ENCODE measurements at places on chromosomes 7 and 10.

DNA sequence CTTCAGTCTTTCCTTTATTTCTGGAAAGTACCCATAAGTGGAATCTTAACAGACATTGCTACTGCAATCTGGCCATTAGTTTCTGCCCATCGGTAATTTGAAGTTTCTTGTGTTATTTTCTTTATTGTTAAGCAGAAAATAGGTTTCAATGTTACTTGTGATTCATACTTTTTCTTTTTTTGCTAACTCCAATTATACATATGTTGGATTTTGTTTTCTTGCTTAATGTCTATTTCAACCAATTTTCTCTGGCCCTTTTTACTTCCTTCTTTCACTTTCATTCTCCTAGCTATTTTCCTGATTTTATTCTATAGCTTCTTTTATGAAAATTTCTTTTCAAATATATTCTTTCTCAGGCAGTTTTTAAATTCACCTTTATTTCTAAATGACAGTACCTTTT lies 457.4 kb downstream of the TCERG1L start:
- DNase-seq, result no peak

GRCh38 chr7:130560972-130561371 lies 69.1 kb downstream of the MEST start:
- no peak for DNase-seq

DNA sequence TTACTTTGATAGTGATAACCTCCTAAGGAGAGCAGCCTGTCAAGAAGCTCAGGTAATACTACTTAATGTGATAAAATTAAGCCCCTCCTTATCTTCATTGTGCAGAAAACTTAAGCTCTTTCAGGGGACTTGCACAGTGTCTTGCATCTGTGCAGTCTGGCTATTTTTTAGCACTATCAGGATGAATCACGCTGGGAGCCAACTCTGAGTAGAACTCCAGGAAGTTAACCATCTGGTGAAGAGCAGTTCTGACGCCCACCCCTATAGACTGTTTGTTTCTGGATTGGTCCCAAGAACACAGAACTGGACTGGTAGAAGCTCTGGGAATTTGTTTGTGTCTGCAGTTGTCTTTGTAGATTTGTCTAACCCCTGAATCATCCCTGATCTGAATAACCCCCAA lies 41.9 kb downstream of the AGK start:
- peak; percentile 17 for DNase-seq

- DNase-seq, result no peak
Observed at GRCh38 chr10:78688901-78689583, 379.7 kb upstream of the ZMIZ1 start.

GRCh38 chr7:153406486-153406872 lies 645.7 kb upstream of the DPP6 start:
- no peak for DNase-seq

GRCh38 chr10:16592378-16592777 lies 70.7 kb upstream of the C1QL3 start:
- DNase-seq, result no peak

DNA sequence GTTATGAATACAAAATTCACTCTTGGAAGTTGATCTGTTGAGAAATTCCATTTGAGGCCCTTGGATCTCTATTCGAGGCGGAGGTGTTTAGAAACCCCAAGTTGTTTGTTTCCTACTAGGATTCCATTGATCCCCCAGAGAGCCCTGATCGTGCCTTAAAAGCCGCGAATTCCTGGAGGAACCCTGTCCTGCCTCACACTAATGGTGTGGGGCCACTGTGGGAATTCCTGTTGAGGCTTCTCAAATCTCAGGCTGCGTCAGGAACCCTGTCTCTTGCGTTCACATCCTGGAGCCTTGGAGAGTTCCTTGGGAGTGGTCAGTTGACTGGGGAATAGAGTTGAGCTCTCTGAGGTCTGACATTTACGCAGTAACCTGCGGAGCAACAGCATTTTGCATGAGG lies 1.2 kb downstream of the CFAP69 start:
- no peak for DNase-seq

- DNase-seq, result no peak
Observed at GRCh38 chr10:62230344-62231121, 38.1 kb downstream of the RTKN2 start.

DNA sequence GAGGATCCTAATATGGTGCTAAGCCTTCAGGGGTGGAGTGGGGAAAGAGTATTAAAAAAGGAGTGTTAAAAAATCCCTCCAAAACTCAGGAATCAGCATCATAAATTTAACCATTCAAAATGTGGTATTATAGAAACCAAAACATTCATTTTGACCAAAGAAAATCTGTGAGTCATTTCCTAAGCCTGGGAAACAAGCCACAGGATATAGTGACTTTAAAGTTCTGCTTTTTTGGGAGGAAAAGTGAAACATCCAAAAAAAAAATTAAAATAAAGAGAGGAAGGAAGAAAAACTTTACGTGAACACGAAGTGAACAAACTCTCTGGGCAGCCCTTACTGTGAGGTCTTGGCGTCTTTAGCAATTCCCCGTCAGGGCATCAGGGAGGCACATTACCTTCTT lies 74.0 kb upstream of the GSDME start:
- DNase-seq, result no peak

GRCh38 chr7:129780974-129781927 lies 169.7 kb downstream of the NRF1 start:
- no peak for DNase-seq

DNA sequence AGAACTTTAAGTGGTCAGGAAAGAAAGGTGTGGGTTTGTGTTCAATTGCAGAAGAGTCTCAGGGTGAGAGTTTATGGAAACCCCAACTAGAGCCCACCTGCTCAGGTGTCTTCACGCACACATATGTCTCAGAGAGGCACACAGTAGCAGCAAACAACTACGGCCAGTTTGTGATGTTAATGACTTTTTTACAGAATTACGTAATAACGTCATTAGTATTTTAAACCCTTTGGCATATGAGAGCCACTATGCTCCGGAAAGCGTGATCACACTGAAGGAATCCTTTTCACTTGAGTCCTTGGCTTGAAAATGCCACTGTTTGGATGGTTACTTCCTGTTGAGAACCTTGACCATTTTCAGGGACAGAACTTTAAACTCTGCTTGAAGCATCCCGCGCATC lies 204.0 kb downstream of the PTPRN2 start:
- DNase-seq, result no peak

DNA sequence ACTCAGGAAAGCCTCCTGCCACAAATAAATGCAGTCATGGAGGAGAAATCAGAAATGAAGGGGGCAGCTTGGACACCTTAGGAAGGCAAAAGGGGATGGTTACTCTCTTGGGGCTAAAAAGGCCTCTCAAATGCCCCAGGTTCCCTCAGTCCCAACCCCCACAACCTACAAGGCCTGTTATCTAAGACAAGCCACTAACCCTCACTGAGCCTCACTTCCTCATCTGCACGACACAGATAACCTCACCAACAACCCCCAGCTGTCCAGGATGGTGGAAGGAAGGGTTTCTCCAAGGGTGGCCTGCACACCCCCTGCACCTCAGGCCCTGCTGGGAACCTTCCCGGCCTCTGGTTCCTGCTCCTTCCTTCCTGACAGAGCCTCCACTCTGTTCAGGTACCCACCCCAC lies 29.2 kb downstream of the SORBS1 start:
- no peak for DNase-seq

GRCh38 chr7:41911792-41912191 lies 208.9 kb upstream of the INHBA start:
- DNase-seq, result peak; percentile 89

DNA sequence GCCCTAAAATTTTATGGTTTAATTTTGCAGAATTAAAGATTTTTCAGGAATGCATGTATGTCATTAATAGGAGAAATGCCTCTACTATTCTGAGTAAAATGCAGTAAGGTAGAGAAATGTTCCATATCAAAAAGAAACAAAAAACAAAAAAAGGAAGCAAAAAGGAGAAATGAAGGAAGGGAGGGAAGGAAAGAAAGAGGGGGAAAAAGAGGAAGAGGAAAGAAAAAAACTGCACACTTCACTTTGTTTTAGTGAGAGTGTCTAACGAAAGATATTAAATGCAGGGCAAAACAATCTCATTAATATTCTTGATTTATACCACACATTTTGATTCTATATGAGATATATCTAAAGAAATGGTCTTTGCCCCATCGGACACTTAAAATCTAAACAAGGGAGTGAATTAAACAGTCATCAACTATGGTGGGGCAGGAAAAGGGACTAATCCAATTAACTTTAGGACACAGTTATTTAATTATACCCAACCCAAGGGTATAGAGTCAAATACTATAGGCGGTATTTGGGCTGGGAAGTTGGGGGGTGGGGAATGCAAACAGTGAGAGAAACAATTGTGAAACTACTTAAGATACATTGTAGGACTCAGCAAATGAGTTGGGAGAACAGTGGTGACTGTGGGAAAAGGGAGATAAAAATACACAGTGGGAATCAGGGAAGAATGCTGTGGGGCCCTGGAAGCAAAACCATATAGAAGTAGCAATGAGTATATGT lies 27.0 kb downstream of the IMMP2L start:
- DNase-seq, result no peak

GRCh38 chr7:99325001-99325493 lies 651 bp upstream of the ARPC1A start:
- no peak for DNase-seq

- no peak for DNase-seq
Observed at GRCh38 chr10:12797471-12798262, 203.8 kb downstream of the CCDC3 start.

DNA sequence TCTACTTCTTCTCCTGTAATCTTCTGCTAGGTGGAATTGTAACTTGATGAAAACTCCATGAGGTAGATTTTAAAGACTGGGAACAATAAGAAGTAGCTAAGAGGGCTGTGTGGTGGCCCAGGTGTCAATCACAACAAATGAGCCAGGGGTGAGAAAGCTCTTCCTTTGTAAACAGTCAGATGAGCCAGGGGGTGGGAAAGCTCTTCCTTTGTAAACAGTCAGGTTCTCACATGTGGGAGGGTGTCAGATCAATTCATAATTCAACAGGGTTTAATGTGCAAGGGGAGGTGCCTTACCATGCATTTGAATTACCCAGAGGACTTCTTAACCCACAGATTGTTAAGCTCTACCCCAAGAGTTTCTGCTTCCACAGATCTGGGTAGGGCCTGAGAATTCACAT lies 312.4 kb upstream of the AUTS2 start:
- DNase-seq, result no peak

DNA sequence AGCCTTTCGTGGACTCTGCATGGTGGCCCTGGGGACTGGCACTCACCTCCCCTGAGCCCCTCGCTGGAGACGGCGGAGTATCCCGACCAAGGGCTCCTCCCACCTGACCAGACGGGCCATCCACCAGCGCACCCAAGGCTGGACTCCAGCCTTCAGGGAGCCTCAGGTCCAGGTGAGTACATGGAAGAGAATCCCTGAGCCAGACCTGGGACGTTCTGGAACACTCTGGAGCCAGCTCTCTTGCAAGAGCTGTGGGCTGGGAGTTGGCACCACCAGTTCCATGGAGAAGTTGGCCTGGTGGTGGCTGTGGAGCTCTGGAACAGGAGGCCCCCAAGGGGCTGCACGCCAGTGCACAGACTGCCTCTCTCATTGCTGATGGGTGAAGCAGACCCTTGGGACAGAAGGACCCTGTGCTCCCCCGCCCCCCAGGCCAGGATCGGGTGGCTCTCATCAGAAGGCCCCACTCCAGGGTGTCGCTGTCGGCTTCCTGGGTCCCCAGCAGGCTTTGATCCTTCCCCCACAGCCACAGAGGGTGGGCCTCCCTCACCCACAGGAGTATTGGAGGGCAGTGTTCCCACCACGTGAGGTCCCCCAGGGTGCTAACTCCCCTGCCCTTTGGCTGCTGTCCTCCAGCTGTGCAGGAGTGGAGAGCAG lies 189.9 kb downstream of the EBF3 start:
- DNase-seq, result no peak

DNA sequence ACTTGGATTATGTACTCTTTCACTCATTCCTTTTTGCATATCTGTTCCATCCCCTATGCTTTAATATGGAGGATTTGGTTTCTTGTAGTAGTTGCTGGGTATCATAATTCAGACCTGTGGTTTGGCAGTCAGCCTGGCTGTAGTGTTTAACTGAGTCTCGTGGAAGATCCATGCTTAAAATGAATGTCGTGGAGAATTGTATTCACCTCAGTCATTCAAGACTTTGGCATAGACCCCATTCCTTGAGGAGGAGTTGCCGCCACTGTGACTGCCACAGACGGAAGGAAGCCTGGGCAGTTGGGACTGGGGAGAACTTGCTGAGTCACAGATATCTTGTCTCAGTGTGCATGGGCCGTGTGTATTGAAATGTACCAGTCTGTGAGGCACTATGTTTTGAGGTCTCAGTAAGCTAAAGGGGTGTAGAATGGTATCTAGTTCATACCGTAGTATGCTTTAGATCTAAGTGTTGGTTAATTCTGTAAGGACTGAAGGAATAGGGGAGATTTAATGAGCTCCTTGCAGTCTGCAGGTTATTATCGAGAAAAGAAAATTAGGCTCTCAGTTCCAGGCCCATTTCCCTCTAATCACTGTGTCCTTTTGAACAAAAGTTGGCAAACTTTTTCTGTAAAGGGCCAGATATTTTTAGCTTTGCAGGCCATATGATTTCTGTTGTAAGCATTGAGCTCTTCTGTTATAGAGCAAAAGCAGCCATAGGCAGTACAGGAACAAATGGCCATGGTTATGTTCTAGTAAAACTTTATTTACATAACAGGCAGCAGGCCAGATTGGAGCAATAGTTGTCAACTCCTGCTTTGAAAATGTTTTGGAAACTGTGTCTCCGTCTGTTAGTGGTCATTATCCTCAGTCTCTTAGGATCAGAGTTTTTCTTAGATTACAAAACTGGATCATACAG lies 76.8 kb downstream of the TPST1 start:
- DNase-seq, result peak; percentile 98

- DNase-seq, result no peak
Observed at GRCh38 chr7:89265631-89266030, 470.1 kb upstream of the TEX47 start.

GRCh38 chr7:158368449-158368848 lies 219.2 kb downstream of the PTPRN2 start:
- no peak for DNase-seq

DNA sequence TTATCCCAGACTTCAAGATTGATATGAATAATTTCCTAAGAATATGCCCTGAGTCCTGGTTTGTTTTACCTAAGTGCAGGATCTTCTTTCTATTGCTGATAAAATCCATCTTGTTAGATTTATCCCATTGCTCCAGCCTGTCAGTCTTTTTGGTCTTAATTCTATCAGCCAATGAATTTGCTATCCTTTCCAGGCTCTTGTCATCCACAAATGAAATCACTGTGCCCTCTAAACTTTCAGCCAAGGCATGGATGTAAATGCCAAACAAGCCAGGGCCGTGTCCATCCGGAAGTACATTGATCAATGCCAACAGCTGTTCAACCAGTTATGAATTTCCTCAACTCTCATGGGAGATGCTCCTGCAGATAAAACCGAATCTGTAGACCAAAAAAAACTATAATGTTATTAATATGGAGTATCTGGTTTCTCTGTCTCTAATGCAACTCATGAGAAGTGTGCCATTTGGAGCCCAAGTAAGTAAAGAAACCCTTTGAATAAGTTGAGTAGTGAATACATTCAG lies 40.0 kb downstream of the NPY start:
- DNase-seq, result no peak

DNA sequence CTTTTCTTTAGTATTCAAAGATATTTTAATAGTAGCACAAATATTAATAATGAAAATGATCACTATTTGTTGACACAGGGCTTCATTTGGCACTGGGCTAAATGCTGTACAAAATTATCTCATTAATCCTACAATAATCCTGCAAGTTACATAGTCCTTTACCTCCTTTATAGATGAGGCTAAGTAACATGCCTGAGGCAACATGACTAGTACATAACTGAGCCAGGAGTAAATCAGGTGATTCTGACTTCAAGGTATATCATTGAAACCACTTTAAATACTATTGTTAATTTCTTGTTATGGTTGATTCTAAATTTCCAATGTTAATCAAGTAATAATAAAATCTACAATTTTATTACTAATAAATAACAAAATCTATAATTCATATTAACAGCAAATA lies 39.8 kb downstream of the SEM1 start:
- DNase-seq, result no peak

GRCh38 chr7:26668821-26669220 lies 195.6 kb downstream of the SKAP2 start:
- no peak for DNase-seq
